NCI-H2029 treated with DMSO at 0.1 percent for 48 hours (cell line): ENCODE measurements at places on chromosomes 3 and 15.

DNA sequence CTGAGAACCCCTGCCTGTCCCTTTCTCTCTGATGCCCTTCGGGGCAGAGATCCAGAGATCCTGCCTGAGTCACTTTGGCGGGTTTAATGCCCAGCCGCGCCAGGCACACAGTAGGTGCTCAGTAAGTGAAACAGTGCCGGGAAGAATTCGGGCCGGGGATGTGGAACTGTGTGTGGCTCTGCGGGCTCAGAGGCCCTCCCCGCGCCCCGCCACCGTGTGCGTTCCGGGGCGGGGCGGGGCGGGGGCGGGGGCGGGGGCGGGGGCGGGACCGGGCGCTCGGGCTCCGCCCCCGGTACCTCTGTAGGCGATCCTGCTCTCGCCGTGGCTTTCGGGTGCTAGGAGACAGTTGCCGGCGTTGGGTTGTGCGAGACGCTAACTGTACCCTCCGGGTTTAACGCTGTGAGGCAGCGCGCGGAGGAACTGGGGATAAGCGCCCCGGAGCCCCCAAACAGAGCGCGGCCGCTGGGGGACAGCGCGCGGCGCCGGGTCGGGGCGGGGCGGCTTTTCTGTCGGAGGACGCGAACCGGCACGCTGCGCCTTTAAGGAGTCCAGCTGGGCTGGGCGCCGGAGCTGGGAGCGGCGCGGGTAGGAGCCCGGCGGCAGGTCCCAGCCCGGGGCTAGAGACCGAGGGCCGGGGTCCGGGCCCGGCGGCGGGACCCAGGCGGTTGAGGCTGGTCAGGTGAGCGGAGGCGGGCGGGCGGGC, at the start of gene ABHD6:
Gene ABHD6, plus strand, starts transcription at position 555 of the 703 bp plus-strand sequence. CDS start 18,795 bp downstream, outside the sequence.
- DNase-seq = no peak

GRCh38 chr3:141311496-141312353, 56.6 kb upstream of the ZBTB38 start:
- peak; percentile 96 for DNase-seq

DNA sequence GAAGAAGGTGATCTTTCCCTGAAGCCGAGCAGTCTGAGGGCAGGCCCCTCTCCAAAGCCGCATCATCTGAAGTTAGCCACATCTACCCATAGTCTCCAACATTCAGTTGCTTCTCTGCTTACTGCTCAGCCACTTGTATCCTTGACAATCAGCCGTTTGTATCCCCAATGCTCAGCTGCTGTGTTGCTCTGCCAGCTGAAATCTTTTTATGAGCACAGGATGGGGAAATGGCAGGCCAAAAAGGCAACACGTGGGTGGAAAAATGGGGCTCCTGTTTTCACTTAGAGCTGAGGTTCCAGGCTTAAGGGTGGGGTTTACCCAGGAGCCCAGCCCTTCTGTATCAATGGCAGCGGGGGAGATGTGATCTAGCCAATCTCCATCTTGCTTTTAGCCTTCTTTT, 36.3 kb downstream of the METTL6 start:
- DNase-seq = no peak

- DNase-seq = no peak
These were observed 4.9 kb downstream of the MGLL start for GRCh38 chr3:127817406-127817841.
